ENCODE measurements at places on chromosomes 4 and X.

DNA sequence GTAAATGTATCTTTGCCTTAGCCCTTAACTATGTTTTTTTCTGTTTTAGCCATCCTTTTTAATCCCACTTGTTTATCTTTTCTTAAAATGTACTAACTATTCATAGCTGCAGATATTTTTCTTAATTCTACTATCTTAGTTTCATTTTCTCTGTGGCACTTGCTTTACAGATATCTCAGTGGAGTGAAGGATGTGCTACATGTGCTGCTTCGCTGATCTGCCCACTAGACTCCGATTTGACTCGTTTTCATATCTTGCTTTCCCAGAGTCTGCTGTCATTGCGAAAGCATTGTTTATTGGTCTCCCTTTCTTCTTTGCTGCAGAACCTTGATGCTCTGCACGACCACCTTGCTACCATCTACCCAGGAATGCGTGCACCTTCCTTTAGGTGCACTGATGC is 30.6 kb downstream of the GUCY1B1 start:
- DNase-seq, result no peak

GRCh38 chr4:156321203-156321602 is 367.5 kb upstream of the CTSO start:
- no peak for DNase-seq

DNA sequence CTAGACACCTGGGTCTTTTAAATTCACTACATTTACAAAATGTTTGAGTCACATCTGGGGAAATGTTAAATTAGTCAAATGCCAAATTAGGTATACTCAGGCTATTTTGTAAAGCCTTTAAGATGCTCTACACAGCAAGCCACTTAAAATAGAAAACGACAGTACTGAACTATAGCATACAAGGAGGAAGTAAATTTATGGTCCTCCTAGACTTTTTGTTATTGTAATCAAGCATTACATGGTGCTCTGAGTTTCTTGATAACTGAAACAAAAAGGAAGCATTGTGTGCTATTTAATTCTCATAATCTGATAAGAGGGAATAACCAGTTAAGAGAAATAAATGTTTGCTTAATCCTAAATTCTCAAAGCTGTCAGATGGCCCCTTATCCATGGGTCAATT is 46.2 kb downstream of the SLC9A7 start:
- no peak for DNase-seq

DNA sequence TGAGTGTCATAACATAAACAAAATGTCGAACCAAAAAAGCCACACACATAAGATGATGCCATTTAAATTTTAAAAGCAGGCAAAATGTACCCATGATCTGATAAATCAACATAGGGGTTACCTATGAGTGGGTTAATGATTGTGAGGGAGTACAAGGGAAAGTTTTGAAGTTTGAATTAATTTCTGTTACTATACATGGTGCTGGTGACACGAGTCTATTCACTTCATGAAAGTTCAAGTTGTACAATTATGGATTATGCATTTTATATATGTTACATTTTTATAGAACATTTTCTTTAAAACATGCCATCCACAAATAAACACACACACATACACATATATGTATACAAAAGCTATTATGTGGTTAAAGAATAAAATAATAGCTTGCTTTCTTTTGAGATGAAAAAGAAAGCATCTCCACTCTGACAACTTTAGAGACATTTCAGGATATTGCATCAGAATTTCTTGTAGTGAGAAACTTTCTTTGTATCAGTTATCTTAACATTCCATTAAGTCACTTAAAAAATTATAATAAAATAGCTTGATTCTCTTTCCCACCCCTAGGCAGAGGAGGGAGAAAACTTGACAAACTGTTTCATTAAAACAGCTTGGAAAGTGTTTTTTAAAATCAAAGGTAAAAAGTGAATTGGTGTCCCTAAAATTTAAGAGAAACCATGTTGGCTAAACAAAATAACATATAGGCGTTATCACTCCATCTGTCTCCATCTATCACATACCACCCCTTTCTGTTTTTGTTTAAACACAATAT is 891.8 kb upstream of the NDST4 start:
- no peak for DNase-seq

DNA sequence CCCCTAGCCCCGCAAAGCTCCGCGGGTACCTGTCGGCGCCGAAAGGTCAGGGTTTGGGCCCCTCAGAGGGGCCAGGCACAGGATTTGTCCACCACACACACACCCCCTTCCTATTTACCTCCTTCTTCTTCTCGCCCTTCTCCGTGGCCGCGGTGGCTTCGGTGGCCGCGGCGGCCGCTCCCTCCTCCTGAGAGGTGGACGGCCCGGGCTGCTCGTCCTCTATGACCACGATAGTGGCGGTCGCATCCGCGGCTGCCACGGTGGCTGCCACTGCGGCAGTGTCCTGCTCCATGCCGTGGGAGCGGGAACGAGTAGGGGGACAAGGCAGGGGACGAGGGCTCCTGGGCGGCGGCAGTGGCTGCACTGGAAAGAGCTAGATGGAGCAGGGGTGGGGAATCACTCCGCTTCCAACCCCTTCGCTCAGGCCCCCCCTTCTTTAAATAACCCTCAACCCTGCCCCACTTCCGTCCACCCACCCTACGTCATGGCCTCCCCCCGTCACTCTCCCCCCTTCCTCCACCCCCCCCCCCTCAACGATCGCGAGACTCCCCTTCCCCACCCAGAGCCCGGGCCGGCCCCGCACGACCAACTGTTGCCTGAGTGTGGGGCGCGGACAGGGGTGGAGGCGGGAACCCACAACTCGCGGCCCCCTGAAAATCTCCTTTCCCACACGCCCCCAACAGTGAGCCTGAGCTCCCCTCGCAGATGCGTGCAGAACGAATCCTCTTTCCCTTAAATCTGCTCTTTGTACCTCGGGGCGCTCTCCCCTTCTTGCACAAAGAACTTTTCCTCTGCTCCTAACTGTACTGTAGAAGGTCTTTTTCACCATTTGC is at the start of gene SMARCA1:
Gene SMARCA1, minus strand, starts transcription at position 412 of the 833 bp plus-strand sequence. Its CDS starts 120 bp downstream, at position 292.
- DNase-seq, result no peak

GRCh38 chr4:108820492-108821350 is 57.9 kb upstream of the ETNPPL start:
- DNase-seq, result no peak

GRCh38 chr4:161538941-161539340 is 624.9 kb downstream of the FSTL5 start:
- DNase-seq, result no peak

DNA sequence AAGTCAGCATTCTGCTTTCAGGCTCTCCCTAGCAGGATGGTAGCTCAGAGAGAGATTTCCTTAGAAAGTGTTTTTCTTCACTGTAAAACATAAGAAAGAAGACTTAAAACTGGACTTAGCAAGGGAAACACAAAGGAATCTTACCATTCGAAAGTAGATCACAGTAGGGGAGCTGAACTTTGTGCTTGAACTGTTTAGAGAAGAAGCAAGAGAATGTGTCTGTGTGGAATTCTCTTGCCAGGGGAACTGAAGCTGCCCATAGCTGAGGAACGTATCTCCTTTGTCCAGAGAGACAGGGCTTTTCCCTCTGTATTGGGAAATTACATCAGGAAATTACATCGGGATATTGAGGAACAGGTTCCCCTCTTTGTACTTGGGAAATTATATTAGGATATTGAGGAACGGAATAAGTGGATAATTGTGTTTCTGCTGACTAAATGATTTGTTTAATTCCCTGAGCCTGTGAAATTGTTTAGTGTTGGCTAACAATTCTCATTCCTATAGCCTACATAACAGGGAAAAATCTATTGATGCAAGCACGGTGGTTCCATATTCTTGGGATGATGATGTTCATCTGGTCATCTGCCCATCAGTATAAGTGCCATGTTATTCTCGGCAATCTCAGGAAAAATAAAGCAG is 21.2 kb downstream of the SRD5A3 start:
- peak; percentile 50 for DNase-seq

DNA sequence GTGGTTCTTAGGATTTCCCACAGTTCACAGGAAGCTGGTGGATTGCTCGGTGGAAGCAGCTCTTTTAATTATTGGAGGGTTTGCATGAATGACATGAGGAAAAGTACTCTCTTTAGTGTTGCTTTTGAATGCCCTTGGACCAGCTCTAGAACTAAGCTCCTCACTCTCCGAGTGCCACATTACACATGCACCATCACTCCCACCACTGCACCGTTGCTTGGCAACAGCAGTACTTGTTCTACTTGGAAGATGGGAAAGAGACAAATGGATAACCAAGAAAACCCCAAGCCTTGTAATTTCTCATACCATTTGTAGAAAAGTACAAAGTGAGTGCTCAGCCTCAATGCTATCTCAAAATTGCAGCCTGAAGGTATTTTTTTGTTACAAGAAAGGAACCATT is 620.2 kb upstream of the BOD1L1 start:
- DNase-seq, result no peak

DNA sequence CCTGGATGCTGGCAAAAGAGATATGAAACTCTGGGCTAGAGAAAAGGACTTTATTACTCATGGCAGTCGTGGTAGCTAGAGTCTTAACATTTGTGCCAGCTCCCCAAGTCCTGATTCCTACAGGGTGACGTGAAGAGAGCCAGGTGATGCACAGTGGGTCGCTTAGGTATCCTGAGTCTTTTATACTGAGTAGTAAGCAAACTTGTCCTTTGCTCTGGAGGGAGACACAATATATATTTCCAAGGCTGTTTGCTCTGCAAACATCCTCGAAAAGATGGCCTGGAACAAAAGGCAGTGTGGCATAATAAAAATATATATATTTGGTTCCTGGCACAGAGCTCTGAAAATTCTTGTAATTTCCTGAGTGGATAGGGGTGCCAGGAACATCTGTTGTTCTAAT is 23.0 kb downstream of the ZNF81 start:
- no peak for DNase-seq

All from brain pericyte (primary cell).